Activated CD4-positive, CD25-positive, alpha-beta regulatory T cell (primary cell): ENCODE measurements at places on chromosomes 3 and 15.

- no peak for DNase-seq
These were observed 127.7 kb downstream of the SV2B start for GRCh38 chr15:91227766-91228165.

- DNase-seq: no peak
These were observed 1063.9 kb downstream of the ROBO1 start for GRCh38 chr3:78703944-78704343.

- DNase-seq: no peak
These were observed 47.1 kb downstream of the CMTM7 start for GRCh38 chr3:32438596-32439344.

GRCh38 chr3:179765396-179765795 is 112.6 kb downstream of the USP13 start:
- no peak for DNase-seq

- no peak for DNase-seq
These were observed 115.2 kb downstream of the CD47 start for GRCh38 chr3:107975529-107976201.

DNA sequence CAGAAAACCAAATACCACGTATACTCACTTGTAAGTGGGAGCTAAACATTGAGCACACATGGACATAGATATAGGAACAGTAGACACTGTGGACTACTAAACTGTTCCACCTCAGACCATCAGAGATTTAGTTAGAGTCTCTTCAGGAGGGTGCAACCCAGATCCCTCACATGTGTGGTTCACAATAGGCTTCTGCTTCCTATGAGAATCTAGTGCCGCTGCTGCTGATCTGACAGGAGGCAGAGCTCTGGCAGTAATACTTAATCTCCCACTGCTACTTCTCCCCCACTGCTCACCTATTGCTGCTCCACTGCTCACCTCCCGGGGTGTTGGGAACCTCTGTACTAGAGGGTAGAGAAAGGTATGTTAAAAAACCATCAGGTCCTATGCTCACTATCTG is 533.3 kb downstream of the NSUN3 start:
- DNase-seq: no peak

GRCh38 chr3:194985031-194985578 is 285.9 kb downstream of the XXYLT1 start:
- no peak for DNase-seq

DNA sequence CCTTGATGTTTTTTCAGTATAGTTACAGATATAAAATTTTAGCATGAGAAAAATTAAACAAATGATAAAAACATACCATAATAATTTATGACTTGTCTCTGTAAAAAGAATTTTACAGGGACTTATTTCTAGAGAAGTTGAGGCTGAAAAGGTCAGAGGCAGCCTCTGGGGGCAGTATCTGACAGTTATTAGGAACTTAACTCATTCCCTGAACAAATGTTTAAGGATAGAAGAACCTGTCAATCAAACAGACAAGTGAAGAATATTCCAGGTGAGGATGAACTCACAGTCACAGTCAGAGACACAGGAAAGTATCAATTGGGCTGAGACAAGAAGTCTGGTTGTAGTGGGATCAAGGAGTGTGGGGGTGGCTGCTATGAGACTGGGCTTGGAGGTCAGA is 7.3 kb downstream of the MYLK start:
- DNase-seq: no peak

DNA sequence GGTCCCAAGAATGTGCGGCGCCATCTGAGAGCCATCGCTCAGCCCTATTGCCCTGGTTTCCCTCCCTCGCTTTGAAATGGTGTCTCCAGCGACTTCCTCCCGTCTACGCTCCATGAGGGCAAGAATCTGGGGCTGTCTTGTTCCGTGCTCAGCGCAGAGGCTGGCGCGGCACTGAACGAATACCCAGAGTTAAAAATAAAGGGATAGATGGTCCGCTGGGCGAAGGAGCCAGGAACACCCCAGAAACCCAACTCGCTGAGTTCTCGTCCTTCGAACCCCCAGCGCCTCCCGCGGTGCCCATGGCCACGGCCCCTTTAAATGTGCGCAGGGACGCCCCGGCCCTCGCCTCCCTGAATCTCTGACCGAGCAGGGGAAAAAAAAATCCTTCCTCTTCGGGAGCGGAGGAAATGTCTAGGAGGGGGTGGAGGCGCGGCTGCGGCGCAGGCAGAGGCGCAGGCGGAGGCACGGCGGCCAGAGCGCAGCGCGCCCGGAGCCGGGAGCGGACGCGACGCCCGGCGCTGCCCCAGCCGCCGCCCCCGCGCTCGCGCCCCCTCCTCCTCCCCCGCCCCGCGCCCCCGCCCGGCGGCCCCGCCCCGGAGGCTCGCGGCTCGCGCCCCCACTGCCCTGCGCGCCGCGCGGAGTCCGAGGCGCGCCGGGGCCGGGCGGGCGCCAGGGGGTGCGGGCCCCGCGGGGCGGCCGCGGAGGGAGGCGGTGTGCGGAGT is 8.5 kb upstream of the FGD5 start:
- DNase-seq: no peak

- no peak for DNase-seq
These were observed 47.0 kb downstream of the OSBPL10 start for GRCh38 chr3:31934018-31934417.

GRCh38 chr15:90001062-90001682 is at the start of gene ZNF710:
Gene ZNF710, plus strand, starts transcription at chr15:90001324. Its CDS starts 65,814 bp downstream, at chr15:90067138.
- DNase-seq: no peak

DNA sequence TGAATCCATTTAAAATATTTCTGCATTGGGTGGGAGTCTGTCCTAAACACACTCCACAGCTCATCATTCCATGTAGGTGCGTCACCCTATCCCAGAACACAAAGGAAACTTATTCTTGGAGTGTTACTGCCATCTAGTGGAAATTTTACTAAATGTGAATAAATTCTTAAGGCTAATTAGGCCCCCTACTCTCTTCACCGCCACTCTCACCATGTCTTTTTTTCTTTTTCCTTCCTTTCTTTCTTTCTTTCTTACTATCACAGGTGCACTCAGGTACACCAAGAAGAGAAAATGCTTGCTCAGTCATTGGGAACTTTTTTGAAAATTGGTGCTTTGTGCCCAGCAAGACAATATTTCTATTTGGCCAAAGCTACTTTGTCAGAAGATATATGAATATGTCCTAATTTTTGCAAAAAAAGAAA is 26.4 kb upstream of the ATP8B4 start:
- DNase-seq: no peak

GRCh38 chr3:183591881-183592521 is 36.5 kb upstream of the KLHL6 start:
- DNase-seq: no peak

GRCh38 chr15:69071260-69071659 is 56.8 kb downstream of the NOX5 start:
- DNase-seq: no peak

DNA sequence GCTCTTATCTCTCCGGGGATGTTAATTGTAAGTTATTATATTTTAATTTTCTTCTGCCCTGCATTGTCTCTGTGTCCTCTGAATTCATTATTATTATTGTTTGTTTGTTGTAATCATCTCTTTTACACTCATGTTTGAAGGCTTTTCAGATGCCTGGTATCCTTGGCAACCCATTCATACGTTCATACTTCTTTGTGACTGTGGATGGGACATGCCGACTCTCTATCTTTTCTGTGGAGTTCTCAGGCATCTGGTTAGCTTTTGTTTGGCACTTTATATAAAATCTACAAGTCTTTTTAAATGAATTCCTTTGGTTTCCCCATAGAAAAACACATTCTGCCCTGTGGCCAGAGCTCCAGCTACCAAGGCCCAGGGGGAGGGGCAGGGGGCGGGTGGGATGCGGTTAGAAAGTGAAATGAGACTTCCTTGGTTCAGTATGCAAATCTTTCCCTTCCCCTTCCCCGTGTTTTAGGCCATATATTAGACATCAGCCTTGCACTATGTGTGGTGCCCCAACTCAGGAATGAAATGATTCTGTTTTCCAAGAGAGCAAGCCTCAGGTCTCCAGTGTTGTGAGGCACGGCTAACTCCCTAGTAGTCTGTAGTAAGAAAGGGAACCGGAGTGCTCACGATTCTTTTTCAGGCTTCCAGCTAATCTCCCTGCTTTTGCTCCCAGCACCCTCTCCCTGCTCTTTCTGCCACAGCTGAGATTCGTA is 79.2 kb downstream of the SST start:
- DNase-seq: no peak

DNA sequence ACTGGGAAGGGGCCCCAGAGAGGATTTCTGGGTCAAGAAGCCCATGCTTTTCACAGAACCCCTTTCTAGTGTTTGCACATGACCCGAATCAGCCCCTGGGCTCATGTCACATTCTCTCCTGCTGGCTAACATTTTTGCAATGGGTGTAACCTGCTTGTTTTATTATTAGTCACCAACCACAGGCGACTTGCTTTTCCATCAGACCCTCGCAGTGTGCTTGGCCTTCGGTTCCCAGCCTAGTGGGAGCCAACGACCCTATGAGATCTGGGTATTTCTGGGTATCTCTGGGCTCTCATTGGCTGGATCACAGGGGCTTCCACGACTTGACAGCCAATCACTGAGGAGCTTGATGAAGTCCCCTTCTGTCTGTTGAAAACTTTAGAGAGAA is 11.0 kb upstream of the FBLN2 start:
- DNase-seq: no peak

- DNase-seq: no peak
These were observed 50.6 kb downstream of the TBL1XR1 start for GRCh38 chr3:177146646-177147045.

DNA sequence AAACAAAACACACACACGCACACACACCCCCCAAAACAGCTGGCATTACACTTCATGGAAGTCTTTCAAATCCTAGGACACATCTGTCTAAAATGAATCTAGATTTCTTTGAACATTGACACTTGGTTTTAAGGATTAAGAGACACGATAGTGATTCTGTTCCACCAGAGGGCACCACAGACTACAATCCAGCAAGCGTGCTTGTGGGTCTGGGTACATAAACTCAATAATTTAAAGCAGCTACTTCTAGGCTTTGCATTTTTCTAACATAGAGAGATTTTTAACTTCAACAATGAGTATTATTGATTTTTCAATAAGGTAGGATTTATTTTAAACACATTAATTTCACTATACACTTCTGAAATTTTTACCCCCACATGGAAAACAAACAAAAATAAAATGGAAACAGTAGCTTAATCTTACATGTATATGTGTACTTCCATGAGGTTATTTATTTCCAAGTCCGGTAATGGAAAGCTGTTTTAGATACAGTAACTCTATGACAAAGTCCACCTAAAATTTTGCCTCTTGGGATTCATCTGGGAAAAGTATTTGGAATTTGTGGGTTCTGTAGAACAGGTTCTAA is 564.0 kb upstream of the TGFBR2 start:
- DNase-seq: peak; percentile 1

DNA sequence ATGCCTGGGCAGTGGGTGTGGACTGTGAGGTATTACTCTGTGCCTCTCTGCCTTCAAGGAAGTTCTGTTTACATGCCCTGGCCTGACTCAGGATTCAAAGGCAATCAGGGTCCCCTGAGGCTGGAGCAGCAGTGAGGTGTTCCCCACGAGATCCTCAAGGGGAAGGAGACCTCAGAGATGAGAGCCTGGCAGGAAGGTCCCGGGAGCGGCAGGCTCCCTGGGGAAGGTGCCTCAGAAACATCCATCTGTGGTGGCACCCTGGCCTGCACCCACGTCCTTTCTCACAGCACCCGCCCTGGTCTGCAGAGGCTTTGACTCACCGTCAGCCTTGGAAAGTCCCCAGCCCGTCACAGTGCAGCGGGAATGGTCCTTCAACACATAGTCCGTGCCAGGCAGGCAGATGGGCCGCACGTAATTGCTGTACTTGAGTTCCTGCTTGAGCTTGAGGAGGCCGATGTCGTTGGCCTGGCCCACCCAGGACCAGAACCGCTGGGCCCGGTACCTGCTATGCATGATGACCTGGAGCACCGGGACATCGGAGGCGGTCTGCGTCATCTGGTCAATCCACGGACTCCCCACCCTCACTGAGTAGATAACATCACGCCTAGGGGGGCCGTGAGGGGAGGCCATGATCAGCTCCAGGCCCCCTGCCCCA is 3.6 kb downstream of the PRSS50 start:
- DNase-seq: no peak

DNA sequence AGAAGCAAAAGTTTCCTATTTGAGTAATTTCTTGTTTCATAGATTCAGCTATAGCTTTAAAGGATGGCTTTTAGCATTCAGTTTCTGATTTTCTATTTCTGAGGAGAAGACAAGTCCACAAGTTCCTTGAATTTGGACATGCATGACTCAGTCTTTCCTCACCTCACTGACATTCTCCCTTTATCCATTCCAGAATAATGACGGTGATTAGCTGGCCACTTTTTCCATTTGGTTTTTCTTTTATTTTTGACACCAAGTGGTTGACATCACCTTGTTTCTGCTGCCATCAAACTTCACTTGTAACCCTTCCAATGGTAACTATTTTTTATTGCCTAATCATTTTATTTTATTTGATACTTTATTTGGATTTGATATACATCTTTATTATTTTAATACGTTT is 404.4 kb upstream of the KCNMB2 start:
- DNase-seq: no peak

GRCh38 chr3:64209866-64210621 is 15.2 kb downstream of the PRICKLE2 start:
- no peak for DNase-seq

DNA sequence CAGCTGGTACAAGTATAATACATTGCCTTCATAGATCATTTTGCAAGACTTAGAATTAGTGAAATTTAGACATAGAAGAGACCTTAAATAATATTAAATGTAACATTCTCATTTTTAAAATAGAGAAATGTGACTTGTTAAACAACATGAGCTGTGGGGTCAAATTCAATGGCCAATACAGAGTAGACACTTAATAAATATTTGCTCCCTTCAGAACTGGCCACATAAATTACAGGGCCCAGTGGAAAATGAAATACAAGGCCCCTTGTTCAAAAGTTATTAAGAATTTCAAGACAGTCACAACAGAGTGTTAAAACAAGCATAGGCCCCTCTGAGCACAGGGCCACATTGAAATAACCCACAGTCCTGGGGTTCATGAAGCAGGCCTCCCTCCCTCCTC is 58.1 kb upstream of the PHLDB2 start:
- DNase-seq: no peak

- no peak for DNase-seq
These were observed 13.6 kb upstream of the GATM start for GRCh38 chr15:45391746-45392583.

DNA sequence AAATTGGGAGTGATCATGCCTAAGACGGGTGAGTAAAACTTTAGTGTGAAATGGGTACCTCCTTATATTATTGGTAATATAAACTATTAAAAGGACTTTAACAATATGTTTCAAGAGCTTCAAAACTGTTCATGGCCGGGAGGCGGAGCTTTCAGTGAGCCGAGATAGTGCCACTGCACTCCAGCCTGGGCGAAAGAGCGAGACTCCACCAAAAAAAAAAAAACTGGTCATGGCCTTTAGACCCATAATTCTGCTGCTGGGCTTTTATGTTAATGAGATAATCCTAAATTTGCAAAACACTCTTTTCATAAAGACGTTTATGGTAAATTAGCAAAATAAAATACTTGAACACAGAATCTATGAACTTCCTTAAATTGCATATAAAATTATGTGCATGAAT is 22.8 kb downstream of the TRPC1 start:
- DNase-seq: no peak
